ENCODE measurements at places on chromosomes 2 and 18.
A peak's percentile ranks its signal among the peaks of the same experiment; 100 is the strongest.

- peaks cover 8% of the 10 kb centered on the region for H3K36me3 ChIP-seq
- no peaks in the 10 kb centered on the region for H3K27me3 ChIP-seq
- DNase-seq: peak; percentile 84
- no peak overlapping the region for H3K27ac ChIP-seq
- H3K4me3 ChIP-seq: no peak overlapping the region
These were observed 3.0 kb upstream of the ATP6V1B1 start for GRCh38 chr2:70932631-70933230.

- no peaks in the 10 kb centered on the region for H3K27me3 ChIP-seq
- peaks cover 21% of the 10 kb centered on the region for H3K4me1 ChIP-seq
- DNase-seq: no peak
- no peak overlapping the region for H3K4me3 ChIP-seq
- peaks cover 25% of the 10 kb centered on the region for H3K36me3 ChIP-seq
These were observed 5.8 kb downstream of the OXER1 start for GRCh38 chr2:42757981-42758740.

DNA sequence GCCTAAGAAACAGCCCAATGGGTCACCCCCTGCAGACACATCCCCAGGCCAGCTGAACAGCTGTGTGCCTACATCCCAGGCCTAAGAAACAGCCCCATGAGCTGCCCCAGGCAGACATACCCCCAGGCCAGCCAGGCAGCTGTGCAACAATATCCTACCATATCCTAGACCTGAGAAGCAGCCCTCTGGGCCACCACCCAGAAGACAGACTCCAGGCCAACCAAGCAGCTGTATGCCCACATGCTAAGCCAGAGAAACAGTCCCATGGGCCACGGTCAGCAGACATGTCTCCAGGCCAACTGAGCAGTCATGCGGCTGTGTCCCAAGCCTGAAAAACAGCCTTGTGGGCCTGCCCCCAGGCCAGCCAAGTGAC, 205.5 kb downstream of the ATAD2B start:
- peaks cover 34% of the 10 kb centered on the region for H3K36me3 ChIP-seq
- no peak overlapping the region for H3K4me3 ChIP-seq
- DNase-seq: no peak
- H3K27me3 ChIP-seq: no peaks in the 10 kb centered on the region

- no peak overlapping the region for H3K27ac ChIP-seq
- H3K4me3 ChIP-seq: no peak overlapping the region
- DNase-seq: no peak
- H3K4me1 ChIP-seq: peaks cover 8% of the 10 kb centered on the region
These were observed 98.2 kb upstream of the EPAS1 start for GRCh38 chr2:46198966-46199365.

GRCh38 chr2:194730266-194730665, 926.8 kb upstream of the SLC39A10 start:
- no peaks in the 10 kb centered on the region for H3K36me3 ChIP-seq
- DNase-seq: no peak
- H3K4me1 ChIP-seq: no peaks in the 10 kb centered on the region

DNA sequence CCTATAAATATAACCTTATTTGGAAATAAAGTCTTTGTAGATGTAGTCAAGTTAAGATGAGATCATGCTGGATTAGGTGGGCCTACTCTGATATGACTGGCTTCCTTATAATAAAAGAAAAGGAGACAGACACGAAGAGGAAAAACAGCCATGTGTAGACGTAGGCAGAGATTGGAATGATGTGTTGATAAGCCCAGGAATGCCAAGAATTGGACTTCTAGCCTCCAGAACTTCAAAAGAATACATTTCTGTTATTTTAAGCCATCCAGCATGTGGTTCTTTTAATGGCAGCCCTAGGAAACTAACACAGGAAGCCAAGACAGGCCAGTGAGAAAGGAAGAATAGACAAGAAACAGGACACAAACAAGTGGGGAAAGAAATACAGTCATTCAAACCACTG, 68.6 kb downstream of the NYAP2 start:
- H3K36me3 ChIP-seq: no peaks in the 10 kb centered on the region

DNA sequence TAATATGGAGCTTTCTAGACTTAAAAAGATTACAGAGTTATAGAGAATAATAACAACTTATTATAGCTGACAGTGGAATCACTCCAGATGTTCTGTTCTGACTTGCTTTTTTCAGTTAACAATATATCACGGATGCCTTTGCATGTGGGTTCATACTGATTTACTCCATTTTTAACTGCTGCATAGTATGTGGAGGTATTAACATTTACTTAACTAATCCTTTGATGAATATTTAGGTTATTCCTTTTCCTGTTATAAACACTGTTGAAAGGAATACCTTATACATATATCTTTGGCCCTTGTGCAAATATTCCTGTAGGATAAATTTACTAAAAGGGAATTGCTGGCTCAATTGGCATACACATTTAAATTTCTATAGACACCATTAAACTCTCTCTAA, 33.1 kb upstream of the ZFP36L2 start:
- DNase-seq: no peak
- H3K4me3 ChIP-seq: no peak overlapping the region
- H3K4me1 ChIP-seq: peaks cover 30% of the 10 kb centered on the region
- H3K27me3 ChIP-seq: no peaks in the 10 kb centered on the region
- no peak overlapping the region for H3K27ac ChIP-seq

GRCh38 chr18:67455890-67456501, 60.5 kb downstream of the DSEL start:
- peaks cover 6% of the 10 kb centered on the region for H3K4me1 ChIP-seq
- H3K4me3 ChIP-seq: no peak overlapping the region
- no peak overlapping the region for H3K27ac ChIP-seq
- H3K36me3 ChIP-seq: peaks cover 6% of the 10 kb centered on the region
- no peaks in the 10 kb centered on the region for H3K27me3 ChIP-seq

DNA sequence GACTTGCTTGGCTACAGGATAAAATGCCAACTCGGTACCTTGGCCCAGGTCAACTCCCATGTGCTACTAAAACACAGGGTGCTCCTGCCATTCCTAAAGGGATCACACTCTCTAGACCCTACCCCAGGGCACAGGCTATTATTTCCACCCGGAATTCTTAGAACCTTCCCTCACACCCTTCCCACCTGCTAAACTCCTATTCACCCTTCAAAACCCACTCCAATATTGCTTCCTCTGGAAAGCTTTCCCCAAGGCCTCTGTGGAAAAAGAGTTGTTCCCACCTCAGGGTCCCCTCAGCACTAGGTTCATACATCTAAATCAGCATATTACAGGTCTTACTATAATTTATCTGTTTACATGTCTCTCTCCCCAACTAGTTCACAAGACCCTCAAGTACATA, 75.0 kb upstream of the TANC1 start:
- no peak overlapping the region for H3K4me3 ChIP-seq
- peak overlapping the region; percentile 5 for H3K27ac ChIP-seq
- no peaks in the 10 kb centered on the region for H3K36me3 ChIP-seq
- no peak for DNase-seq
- H3K4me1 ChIP-seq: peaks cover 12% of the 10 kb centered on the region
- no peaks in the 10 kb centered on the region for H3K27me3 ChIP-seq

GRCh38 chr18:49355028-49355427, 105.4 kb downstream of the DYM start:
- no peak overlapping the region for H3K27ac ChIP-seq
- H3K4me3 ChIP-seq: no peak overlapping the region
- H3K27me3 ChIP-seq: no peaks in the 10 kb centered on the region
- peaks cover 3% of the 10 kb centered on the region for H3K4me1 ChIP-seq
- DNase-seq: no peak
- peaks cover 9% of the 10 kb centered on the region for H3K36me3 ChIP-seq

DNA sequence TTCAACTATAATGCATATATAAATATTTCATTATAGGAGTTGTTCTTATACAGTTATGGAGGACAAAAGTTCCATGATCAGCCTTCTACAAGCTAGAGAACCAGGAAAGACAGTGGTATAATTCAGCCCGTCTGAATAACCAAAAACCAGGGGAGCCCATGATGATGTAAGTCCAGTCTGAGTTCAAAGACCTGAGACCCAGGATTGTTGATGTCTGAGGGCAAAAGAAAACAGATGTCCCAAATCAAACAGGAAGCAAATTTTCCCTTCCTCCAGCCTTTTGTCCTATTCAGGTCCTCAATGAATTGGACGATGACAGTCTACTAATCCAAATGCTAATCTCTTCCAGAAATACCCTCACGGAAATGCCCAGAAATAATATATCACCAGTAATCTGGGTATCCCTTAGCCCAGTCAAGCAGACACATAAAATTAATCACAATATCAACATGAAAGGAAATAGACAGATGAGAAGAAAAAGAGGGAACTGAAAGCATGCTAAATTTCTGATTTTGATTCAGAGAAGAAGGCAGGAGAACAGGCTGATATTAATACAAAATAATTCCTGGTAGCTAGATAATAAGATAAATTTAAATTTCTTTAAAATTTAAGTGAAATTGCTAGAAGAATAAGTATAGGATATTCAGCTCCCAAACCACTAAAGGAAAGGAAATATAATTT, 255.6 kb upstream of the CTAGE1 start:
- peaks cover 5% of the 10 kb centered on the region for H3K36me3 ChIP-seq
- no peak overlapping the region for H3K27ac ChIP-seq
- H3K4me1 ChIP-seq: peaks cover 41% of the 10 kb centered on the region
- no peak for DNase-seq
- no peak overlapping the region for H3K4me3 ChIP-seq
- no peaks in the 10 kb centered on the region for H3K27me3 ChIP-seq

DNA sequence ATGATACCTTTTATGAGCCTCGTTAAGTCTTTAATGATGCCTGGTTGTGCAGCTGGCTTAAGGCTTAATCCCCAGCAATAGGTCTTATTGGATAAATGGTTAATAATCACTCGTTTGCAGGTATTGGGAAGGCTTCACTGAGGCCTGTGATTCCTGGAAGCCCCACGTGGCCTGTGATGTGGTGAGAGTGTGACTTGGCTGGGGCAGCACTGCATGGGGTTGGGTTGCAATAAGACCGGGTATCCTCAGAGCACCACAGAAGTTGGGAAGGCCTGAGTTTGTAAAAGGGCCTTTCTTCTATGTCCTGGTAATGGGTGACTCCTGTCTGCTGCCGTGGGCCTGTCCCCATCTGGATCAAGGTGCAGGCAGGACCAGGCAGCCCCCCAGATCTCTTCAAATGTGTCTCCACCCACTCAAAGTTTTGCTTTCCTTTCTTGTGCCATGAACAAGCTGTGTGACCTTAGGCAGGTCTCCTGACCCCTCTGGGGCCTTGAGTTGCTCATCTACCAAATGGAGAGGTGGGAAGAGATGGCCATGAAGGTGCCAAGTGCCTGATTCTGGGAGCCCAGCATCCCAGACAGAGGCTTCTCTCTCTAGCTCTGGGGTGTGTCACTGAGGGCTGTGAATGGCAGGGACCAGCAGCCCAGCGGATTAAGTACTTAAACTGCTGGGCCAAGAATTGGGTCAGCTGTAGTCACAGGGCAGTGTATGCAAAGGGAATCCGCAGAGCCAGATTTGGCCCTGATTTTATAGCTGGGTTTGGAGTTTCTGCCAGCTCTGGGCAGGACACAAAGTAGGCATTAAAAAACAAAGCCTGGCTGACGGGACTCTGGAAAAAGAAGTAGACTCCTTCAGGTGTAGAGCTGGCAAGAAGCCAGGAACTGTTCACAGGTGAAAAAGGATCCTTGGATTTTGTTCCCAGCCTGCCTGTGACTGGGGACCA, 24.4 kb downstream of the LBH start:
- no peak overlapping the region for H3K27ac ChIP-seq
- H3K27me3 ChIP-seq: no peaks in the 10 kb centered on the region
- peaks cover 35% of the 10 kb centered on the region for H3K36me3 ChIP-seq
- H3K4me1 ChIP-seq: peaks cover 23% of the 10 kb centered on the region
- DNase-seq: no peak

GRCh38 chr2:66460031-66460430, 25.1 kb downstream of the MEIS1 start:
- no peak overlapping the region for H3K27ac ChIP-seq
- no peaks in the 10 kb centered on the region for H3K4me1 ChIP-seq
- peaks cover 8% of the 10 kb centered on the region for H3K27me3 ChIP-seq
- no peak overlapping the region for H3K4me3 ChIP-seq

DNA sequence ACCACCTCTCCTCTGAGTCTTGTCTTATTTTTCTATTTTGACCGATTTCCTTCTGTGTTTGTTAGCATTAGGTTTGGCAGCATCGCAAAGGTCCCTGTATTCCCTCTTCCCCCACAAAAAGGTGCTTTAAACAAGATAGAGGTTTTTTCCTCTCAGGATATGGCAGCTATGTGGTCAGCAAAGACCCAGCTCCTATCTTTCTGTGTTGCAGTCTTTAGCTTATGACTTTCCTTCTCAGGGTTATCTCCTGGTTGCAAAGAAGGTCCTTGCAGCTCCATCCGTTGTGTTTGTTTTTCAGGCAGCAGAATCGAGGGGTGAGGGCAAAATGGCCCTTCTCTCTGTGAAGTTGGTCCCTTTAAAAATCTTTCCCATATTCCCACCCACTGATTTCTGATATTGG, 38.4 kb downstream of the GALNT1 start:
- H3K4me1 ChIP-seq: peaks cover 35% of the 10 kb centered on the region
- DNase-seq: no peak
- H3K4me3 ChIP-seq: no peak overlapping the region
- no peaks in the 10 kb centered on the region for H3K27me3 ChIP-seq
- H3K27ac ChIP-seq: peak overlapping the region; percentile 51
- H3K36me3 ChIP-seq: peaks cover 9% of the 10 kb centered on the region

DNA sequence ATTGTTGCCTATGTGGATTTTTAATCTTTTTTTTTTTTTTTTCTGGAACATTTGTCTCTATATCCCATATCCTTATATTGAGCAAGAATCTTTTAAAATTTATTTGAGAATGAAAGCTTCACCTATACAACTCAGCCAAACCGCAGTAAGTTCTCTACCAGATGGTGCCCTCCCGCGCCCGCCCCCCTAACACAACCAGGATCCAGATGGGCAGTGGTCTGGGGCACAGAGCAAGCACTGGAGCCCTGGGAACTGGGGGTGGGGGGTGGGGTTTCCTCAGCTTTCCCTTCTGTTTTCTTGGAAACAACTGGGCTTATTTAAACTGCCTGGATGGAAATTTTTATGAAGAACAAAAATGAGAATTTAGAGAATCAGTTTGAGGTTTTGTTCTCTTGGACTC, 74.6 kb downstream of the ACAA2 start:
- peaks cover 19% of the 10 kb centered on the region for H3K27me3 ChIP-seq
- H3K36me3 ChIP-seq: no peaks in the 10 kb centered on the region
- H3K27ac ChIP-seq: no peak overlapping the region
- H3K4me1 ChIP-seq: no peaks in the 10 kb centered on the region

DNA sequence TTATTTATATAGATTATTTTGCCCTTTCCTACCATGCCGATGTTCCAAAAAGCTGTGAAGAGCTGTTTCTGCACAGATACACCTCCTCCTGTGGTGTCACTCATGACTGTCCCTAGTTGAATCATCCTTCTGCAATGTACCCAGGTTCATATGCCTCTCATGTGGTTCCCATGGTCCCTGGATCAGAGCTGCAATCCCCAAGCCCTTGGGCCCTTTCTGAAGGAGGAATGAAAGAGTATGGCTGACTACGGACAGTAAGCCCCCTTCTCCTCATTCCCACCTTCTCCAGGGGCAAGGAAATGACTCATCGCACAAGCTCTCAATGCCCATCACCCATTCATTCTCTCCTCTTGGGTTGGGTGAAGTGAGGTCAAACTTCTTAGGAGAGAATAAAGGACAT, 63.9 kb upstream of the ACVR1 start:
- H3K4me3 ChIP-seq: no peak overlapping the region
- H3K36me3 ChIP-seq: no peaks in the 10 kb centered on the region
- H3K27ac ChIP-seq: no peak overlapping the region
- peaks cover 11% of the 10 kb centered on the region for H3K27me3 ChIP-seq

Data from osteocyte (in vitro differentiated cells).